ENCODE measurements at places on chromosomes 7 and 10.

- DNase-seq, result no peak
These were observed 279.3 kb upstream of the MTPN start for GRCh38 chr7:136256491-136256890.

GRCh38 chr7:158976468-158976848, 120.1 kb downstream of the DYNC2I1 start:
- no peak for DNase-seq

GRCh38 chr10:21336476-21337170, 188.9 kb downstream of the SKIDA1 start:
- no peak for DNase-seq

- peak; percentile 30 for DNase-seq
These were observed 110.2 kb upstream of the FAM20C start for GRCh38 chr7:81926-82756.

GRCh38 chr7:131581241-131582051, 25.0 kb upstream of the PODXL start:
- no peak for DNase-seq

DNA sequence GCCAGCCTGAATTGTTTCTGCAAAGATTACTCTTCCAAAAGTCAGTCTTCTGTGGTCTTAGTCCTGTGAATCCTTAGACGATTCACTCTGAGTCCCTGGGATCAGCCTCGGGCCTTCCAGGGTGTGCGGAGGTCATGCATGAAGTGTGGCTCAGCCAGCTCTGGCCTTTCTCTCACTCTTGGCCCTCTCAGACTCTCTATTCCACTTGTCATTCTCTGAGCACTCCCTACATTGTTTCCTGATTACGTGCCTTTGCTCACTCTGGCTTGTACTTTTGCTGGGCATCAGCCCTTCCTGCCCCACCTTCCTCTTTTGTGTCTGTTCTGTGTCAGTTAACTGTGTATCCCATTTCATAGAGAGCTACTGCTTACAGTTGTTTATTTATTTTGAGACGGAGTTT, 36.0 kb downstream of the CCNY start:
- DNase-seq, result no peak

DNA sequence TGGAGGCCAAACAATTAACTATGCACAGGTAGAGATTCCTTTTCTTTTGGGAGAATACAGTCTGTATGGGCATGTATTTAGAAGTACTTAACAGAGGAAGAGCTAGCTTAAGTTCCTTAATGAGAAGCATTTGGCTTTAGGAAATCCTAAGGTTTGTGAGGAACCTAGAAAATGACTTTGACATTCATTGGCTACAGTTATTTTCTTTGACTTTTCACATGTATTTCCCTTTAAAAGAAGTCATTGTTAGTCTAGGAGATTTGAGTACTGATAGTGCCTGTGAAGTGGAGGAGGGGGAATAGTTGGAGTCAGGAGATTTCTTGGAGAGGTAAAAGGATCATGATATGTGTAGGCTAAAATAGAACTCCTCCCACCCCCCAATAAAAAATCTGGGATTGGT, 3.6 kb downstream of the HELLS start:
- DNase-seq, result no peak

- no peak for DNase-seq
These were observed 692.4 kb downstream of the KCNMA1 start for GRCh38 chr10:76945166-76945565.

DNA sequence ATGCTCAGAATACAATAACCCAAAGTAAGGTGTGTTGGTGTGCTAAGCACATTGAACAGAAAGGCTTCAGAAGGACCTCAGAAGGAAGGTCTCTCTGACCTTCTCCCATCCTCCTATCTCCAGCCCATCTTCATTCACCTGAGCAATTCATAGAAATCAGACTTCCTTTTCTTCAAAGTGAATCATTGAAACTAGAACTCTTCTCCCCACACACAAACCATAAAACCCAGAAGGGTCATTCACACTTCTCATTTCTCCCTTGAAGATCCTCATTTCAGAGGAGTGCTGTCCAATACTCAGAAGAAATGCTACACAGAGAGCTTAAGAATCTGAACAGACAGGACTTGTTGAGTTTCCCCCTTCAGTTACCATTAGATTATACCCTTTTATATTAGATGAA, 89.5 kb downstream of the VWDE start:
- no peak for DNase-seq

Data from activated naive CD4-positive, alpha-beta T cell treated with anti-CD3 and anti-CD28 coated beads, Interleukin-2, amount 50 U/mL, for 72 hours (primary cell).